Stimulated activated CD8-positive, alpha-beta memory T cell treated with anti-CD3 and anti-CD28 coated beads, Interleukin-4, amount 100 ng/mL, for 1 hour (primary cell): ENCODE measurements at places on chromosomes 16 and 17.
A peak's percentile ranks its signal among the peaks of the same experiment; 100 is the strongest.

GRCh38 chr17:65254166-65254565, 117.0 kb downstream of the RGS9 start:
- DNase-seq, result no peak

GRCh38 chr16:81483064-81483969, 38.7 kb downstream of the CMIP start:
- no peak for DNase-seq

- DNase-seq, result no peak
Measured at GRCh38 chr17:28839221-28839620, 3.4 kb downstream of the FAM222B start.

DNA sequence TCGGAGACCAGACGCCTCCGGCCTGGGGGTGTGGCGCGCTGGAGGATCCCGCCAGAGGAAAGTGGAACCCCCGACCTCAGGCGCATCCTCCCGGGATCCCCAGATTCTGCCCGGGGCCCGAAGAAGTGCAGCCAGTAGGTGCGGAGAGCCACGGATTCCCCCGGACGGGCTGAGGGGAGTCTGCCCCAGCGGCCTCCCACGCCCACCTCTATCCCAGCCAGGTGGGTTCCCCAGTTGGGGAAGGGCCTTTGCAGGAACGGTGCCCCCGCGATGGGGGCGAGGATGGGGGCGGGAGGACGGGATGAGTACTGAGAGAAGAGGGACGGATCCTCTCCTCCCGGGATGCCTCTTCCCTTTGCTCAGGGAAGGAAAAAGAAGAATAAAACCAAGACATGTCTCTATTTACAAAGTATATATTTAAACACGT, 5.1 kb downstream of the CBX8 start:
- no peak for DNase-seq

DNA sequence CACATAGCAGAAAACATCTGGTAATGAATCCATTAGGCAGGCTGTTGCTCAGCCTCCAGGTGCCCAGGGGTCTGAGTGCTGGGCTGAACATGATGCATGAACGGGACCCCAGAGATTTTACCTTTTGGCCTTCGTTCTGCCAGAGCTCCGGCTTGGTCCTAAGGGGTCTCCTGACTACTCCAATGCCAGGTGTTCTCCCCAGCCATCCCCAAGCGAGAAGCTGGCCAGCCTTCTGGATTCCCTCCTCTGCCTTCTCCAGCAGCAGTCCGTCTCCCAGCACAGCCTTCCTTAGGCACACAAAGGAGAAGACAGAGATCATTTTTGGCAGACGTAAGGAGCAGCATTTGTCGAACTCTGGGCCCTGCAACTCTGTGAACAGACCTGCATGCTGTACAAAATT, 109.4 kb downstream of the RBFOX1 start:
- DNase-seq, result no peak

DNA sequence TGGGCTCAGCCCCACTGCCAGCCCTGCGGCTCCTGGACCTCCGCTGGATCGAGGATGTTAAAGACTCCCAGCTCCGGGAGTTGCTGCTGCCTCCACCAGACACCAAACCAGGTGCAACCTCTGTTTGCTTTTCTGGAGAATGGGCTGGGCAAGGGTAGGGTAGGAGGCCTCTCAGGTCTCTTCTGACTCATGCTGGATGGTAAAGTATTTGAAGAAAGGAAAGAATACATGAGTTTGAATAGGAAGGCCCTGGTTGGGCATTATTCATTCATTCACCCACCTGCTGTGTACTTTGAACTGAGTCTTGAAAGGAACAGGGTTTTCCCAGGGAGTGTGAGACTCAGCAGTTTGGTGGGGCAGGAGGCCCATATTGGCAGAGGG, 6.5 kb upstream of the ORAI3 start:
- no peak for DNase-seq

DNA sequence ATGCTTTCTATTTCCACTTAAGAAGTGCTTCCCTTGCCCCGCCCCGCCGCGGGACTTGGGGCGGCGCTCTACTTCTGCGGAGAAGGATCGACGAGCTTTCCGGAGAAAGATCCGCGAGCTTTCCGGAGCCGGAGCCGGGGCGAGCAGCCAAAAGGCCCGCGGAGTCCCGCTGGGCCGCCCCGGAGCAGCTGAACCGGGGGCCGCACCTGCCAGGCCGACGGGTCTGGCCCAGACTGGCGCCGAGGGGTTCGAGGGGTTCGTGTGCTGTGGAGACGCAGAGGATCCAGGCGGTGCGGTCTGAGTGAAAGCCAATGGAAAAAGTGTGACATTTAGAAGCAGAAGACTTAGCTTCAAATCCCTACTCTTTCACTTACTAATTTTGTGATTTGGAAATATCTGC, 50.8 kb downstream of the TBC1D26 start:
- DNase-seq, result no peak

- DNase-seq, result no peak
Measured at GRCh38 chr16:2785101-2785991, 2.0 kb downstream of the PRSS33 start.

DNA sequence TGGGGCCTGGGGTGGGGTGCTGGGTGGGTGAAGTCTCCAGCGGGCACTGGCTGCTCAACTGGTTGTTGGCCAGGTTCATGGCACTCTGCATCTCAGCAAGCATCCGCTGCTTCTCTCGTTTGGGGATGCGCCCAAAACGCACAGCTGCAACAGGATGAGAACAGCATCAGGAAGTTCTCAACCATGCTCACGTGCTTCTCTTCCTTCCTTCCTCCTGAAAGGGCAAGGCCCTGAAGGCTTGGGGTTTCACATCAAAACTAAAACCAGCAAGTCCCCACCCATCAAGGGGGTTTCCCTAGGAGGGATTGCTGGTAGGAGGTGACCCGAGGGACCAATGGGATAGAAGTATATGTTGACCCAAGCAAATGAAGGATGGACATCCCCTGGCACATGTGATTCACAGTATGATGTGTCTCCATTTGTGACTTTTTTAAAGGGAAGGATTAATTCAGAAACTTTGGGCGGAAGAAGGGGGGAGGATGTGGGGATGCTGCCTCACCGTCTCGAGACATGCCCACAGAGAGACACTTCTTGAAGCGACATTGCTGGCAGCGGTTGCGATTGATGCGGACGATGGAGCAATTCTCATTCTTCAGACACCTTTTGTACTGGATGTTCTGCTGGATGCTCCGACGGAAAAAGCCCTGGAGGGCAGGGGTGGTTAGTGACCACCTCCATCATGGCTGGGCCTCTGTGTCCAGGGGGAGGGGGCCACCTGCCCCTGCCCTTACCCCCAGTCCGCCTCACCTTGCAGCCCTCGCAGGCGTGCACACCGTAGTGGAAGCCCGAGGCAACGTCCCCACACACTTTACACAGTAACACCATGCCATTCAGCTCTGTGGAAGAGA, 4.2 kb downstream of the NR1D1 start:
- peak; percentile 62 for DNase-seq

GRCh38 chr16:4882633-4883285, 35.5 kb downstream of the UBN1 start:
- DNase-seq, result no peak

- DNase-seq, result no peak
Measured at GRCh38 chr17:80026359-80027042, 9.2 kb downstream of the TBC1D16 start.

GRCh38 chr17:79891113-79891730, 52.0 kb upstream of the CBX4 start:
- no peak for DNase-seq

- no peak for DNase-seq
Measured at GRCh38 chr16:49592546-49593423, 219.2 kb downstream of the C16orf78 start.

DNA sequence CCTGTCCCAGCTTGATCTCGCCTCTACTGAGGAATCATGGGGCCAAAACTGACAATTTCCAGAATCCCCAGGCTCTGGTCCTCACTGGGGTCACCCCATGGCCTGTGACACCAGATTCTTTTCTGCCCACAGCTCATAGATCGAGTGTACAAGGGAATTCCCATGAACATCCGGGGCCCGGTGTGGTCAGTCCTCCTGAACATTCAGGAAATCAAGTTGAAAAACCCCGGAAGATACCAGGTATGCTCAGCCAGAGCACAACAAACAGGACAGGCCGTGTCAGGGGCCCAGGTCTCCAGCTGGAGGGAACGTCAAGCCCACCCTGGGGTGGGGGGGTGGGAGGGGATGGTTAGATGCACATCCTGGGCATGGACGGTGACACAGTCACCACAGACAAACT, 17.5 kb downstream of the USP6 start:
- DNase-seq, result no peak

DNA sequence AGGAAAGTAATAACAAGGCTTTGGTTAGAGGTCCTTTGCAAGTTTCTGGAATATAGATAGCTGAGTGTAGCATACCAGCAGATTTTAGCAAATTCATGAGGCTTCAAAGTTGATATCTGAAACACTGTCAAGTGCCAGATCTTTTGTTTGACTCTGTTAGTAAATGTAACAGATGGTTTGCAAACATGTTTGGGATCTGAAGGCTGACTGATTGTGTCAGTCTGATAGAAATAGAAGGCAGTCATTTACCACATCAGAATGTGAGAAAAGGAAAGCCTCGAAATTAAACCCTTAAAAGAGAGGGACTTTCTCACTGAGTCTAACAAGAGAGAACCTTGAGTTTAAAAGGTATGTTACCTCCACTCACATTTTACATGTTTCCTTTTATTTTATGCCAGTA, 371.5 kb downstream of the KIF2B start:
- no peak for DNase-seq

DNA sequence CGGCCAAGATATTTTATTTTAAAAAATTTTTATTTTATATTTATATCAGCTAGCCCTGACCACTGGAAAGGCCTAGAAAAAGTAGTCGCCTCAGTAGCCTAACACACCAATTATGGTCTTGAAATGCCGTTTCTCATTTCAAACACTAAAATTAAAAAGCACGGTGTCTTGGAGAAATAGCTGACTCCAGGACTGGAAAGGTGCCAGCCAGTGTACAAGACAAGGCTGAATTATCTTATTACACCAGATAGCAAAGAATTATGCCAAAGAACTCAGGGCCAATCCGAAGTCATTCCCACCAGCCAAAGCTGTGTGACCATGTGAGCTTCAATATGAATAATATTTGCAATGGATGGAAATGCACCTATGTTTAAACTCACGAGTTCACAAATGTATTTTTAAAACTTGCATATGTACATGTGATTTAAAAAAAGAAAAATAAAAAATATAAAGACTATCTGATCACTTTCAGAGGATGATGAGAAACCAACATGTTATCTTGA, 19.9 kb upstream of the ATP2C2 start:
- no peak for DNase-seq

- DNase-seq, result no peak
Measured at GRCh38 chr16:65500007-65500406, 378.1 kb upstream of the CDH11 start.
